ENCODE measurements at places on chromosomes 5 and 9.
A peak's percentile ranks its signal among the peaks of the same experiment; 100 is the strongest.

- no peak for DNase-seq
These were observed 45.9 kb downstream of the SEMA6A start for GRCh38 chr5:116528519-116529234.

- no peak for DNase-seq
These were observed 505.3 kb upstream of the ZNF608 start for GRCh38 chr5:125251703-125252102.

DNA sequence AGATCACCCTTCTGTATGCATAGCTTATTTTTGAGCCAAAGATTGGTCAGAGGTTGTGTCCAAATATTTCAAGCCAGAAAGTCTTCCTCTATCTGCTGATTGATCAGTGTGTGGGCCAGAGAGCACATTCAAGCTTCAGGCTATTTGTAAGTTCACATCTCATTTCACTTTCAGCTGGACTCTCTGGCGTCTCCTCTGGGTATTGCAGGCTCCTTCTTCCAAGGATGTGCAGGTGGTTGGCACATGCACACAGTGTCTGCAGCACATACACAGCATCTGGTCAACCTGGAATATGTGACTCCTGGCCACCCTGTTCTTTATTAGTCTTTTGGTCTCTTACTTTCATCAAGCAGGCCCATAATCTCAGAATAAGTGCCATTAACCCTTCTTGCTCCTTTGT, 516.1 kb downstream of the ANXA1 start:
- no peak for DNase-seq

DNA sequence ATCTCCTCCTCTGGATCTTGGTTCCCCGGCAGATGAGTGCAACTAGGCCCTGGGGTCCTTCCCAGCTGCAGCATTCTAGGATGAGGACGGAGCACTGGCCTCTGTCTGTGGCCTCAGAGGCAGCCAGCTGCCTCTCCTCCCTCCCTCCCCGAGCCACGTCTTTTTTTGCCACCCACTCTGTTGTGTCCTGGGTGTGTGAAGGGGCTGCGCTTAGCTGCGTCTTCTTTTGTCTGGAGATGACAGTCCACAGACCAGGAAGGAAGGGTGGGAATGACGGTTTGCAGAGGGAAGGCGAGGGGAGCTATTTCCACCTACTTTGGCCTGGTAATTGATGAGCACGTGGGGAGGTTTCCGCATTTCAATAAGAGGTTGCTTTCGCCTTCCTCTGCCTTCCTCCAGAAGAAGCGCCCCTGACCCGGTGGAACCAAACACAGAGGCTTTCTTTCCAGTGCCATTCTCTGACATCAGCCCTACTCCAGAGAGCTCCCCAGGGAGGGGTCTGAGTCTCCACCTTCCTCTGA, 34.5 kb upstream of the GABRP start:
- DNase-seq, result no peak

DNA sequence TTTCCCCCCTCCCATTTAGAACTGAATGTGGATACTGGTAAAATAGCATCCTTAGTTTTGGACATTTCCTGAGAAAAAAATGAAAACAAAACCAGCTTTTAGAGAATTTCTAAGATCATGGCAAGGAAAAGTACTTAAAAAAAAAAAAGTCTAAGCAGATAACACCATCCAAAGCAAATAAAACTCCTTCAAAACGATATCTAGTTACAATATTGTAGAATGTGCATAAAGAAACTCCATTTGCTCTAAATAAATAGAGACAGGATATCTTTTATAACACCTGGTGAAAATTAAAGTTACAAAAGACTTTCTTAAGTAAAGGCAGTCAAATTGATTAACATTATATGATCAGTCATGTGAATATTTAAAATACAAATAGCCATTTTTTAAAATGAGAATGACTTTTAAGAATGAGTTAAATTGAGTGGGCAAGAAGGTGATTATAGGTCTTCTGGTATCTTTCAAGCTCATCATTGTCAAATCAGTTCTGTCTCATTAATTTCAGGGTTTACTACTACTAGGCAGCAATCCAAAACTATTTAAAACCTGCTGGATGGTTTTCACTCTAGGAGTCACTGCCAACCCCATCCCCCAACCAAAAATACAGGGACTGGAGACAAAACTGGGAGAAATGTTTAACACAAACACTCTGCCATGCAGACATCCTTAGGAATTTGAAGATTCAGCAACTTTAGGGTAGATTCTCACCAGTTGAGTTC, 382.6 kb downstream of the ADGRV1 start:
- no peak for DNase-seq

DNA sequence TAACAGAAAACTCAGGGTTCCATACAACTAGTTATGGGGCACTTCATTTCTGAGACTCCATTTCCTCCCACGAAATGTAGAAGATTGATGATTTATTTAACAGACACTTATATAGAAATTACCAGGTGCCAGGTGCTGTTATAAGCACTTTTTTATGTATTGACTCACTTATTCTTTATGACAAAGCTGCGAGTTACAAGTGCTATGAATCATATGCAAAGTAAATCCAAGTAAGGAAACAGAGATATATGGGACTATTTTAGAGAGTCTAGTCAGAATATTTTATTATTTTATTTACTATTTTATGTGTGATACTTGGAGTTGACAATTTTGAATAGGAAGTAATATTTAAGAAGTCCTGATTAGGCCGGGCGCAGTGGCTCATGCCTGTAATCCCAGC, 822.8 kb upstream of the C9orf72 start:
- DNase-seq, result no peak

DNA sequence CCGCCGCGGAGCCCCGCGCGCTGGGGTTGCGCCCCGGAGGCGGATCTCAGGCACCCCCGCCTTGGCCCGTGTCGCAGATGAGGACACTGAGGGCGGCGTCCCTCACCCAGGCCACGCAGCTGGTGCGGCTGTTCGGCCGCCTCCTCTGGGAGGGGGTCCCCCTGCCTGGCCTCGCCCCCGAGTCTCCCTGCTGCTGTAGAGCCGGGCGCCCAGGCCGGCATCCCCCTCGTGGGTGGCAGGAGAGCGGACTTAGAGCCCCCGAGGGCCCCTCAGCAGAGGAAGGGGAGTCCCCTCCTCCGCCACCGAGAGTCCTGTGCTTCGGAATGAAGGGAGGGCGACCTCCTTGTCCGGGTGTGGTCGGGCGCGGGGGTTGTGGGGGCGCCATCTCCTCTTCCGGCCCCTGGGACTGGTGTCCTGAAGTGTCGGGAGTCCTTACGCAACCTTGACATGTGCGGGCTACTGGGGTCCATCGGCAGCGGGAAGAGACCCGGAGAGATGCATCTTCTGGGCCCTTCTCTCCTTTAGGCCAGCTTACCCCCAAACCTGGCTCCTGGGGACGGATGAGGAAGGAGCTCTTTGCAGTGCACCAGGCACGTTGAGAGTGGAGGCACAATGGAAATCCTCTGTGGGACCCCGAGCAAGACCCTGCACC, 11.7 kb upstream of the EXOSC2 start:
- no peak for DNase-seq

DNA sequence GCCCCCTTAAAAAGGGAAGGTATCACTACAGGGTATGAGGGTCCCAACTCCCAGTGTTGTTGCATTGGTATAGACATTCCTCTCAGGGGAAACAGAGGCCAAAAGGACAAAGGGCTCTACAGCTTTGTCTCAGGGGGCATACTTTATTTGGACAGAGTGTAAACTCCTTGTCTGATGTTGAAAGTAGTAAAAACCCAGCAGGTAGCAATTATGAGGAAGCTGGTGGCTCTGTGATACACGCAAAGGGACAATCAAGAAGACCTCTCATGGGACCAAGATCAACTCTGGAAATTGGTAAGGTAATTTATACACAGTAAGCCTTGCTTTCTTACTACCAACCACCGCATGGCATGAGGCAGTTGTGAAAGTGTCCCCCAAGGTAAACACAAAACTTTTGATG, 764.6 kb downstream of the CDH12 start:
- no peak for DNase-seq

DNA sequence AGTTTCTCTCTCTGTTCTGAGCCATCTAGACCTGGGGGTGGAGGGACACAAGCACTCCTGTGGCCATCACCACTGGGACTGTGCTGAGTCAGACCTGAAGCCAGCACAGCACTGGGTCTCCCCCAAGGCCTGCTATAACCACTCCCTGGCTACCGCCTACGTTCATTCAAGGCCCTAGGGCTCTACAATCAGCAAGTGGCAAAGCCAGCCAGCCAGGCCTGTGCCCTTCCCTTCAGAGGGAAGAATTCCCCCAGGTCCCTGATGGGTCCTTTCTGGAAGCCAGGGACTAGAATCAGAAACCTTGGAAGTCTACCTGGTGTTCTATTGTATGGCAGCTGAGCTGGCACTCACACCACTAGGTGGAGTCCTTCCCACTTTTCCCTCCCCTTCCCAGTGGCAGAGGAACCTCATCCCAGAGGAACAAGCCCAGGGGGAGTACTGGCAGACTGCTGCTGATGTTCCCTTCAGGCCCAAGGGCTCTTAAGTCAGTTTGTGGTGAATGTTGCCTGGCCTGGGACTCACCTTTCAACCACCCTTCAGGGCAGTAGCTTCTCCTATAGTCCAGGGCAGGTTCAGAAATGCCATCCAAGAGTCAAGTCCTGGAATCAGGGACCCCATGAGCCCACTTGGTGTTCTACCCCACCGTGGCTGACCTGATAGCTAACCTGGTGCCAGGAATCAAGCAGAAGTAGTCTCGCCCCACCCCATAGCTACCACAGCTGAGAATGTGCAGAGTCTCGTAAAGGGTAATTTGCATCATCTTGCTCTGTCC, 20.0 kb downstream of the JMY start:
- peak; percentile 53 for DNase-seq

DNA sequence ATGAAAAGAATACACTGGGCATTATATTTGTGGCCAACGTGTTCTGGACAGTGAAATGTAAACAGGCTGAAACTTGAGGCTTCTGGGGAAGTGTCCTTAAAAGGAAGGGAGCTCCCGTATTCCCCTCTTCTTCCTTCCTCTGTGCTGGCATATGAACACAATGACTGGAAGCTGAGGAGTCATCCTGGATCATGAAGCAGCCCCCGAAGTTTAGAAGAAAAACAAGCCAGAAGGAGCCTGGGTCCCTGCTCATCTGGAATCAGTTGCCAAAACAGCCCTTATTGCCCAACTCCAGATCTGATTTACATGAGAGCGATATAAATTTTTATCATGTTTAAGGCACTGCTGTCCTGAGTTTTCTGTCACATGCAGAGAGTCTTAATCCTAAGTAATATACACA, 65.4 kb upstream of the SLC1A1 start:
- no peak for DNase-seq

- DNase-seq, result no peak
These were observed 73.8 kb downstream of the NRG2 start for GRCh38 chr5:139969318-139969717.

GRCh38 chr9:89442981-89443814, 54.7 kb downstream of the SEMA4D start:
- peak; percentile 55 for DNase-seq

GRCh38 chr9:110116543-110116885, 91.4 kb downstream of the C9orf152 start:
- DNase-seq, result peak; percentile 90

DNA sequence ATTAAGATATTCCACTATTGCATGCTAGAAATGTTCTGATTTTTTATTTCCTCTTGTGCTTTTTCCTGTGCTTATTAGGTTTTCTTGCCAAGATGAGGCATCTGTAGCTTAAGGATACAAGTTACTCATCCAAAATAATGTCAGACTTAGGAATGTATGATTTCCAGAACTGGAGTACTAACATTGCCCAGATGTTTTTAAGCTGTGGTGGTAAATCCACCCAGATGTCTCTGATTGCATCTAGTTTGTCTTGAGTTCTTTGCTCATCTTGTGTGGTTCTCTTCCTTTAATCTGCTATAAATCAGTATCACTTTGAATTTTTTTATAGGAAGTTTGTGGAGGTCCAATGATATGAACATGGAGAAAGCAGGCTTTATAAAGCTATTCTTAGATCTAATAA, 337.5 kb upstream of the ZNF608 start:
- peak; percentile 95 for DNase-seq

Data from fibroblast of upper back skin (primary cell).